ENCODE measurements at places on chromosomes 13 and 19.

DNA sequence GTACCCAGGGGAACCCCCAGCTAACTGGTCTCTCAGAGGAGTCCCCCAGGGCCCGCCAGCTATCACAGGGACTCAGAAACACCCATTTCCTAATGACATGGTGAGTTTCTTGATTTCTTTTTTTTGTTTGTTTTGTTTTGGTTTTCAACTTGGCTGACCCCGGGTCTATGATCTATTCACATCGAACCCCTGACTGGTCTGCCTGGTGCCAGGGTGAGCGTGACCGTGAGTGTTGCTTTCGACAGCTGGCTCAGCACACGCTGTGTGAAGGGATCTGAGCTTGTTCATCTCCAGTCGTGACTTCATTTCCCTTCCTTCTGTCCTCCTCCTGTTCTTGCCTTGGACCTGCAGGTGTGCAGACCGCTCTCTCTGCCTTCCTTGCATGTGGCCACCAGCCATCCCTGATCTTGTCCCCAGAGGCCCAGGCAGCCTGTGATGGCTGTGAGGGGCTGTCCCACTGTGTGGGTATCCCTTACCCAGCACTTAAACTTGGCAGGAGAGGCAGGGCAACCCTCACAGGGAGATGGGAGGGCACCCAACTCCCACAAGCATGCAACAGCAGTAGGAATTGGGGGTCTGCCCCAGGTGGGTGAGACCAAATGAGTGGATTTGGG, 26.2 kb downstream of the TMEM161A start:
- no peak for DNase-seq

GRCh38 chr19:30212574-30212973, 159.6 kb upstream of the ZNF536 start:
- no peak for DNase-seq

GRCh38 chr13:106212386-106213010, 323.0 kb downstream of the EFNB2 start:
- no peak for DNase-seq

GRCh38 chr13:97341135-97341534, 92.8 kb upstream of the RAP2A start:
- no peak for DNase-seq

DNA sequence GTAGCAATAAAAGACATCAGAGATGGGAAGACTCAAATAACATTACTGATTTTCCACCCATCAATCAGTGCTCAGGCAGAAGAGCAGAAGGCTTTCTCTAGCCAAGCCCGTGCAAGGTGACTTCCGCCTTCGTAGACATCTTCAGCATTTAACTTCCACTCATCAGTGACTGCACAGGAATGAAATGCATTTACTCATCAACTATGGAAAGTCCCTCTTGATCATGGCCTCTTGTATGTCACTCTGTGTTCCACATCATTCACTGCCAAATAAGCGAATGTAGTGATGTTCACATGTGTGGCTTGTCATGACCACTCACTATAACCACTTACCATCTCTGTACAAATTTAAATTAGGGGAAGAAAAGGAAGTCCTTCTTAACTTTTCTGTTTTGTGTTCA, 49.4 kb downstream of the SACS start:
- no peak for DNase-seq

DNA sequence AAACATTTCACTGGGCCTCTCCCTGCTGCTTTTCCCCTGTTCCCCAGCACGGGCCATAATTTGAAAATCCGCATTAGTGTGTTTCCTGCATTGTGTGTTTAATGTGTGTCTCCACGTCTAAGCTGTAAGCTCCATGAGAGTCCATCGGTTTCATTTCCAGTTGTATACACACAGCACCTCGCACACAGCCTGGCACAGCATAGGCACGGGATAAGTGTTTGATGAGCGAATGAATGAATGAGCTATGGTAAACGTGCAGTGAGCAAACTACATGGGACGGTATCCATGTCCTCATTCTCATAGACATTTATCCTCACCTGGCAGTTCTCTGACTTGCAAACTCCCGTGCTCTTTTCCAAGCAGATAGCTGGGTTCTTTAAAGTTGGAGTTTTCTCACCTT, 106.1 kb downstream of the RAB20 start:
- DNase-seq, result no peak

GRCh38 chr13:105817498-105817897, 718.0 kb downstream of the EFNB2 start:
- DNase-seq, result no peak
